Bone marrow (tissue), 2 donors: ENCODE measurements at places on chromosomes 2 and 18.

DNA sequence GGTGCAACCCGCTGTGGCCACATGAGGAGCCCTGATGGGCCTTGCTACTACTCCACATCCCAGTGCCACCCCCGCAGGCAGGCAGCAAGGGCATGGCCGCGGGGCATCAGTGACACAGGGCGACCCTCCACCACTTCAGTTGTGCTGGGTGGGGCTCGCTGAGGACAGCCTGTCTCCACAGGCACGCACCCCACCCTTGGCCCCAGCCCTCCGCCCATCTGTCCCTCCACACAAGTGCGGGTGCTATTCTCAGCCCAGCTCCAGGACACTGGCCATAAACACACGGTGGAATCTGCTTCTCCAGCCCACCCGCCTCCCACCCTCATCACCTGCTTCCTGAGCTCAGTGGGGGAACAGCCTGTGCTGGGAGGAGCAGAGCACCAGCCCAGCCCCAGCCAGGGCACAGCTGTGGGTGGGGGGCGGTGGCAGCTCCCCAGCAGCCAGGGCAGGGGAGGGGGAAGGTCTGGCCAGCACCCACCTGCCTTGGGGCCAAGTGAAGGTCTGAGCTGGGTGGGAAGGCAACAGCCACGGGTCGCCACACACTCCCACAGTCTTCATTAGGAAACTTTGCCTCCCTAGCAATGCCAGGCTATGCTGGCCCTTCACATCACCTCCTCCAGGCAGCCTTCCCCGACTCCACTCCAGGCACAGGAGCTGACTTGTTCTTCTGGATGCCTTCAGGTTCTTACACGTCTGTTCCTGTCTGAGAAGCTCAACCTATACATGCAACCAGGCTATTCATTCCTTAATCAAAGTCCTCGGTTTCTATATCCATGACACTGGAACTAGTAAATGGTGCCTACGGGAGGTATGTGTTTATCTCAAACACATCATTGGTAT lies 16.5 kb downstream of the BIN1 start:
- DNase-seq = no peak

- no peak for DNase-seq
Measured at GRCh38 chr2:190062601-190063000, at the start of gene MSTN. TSS of gene MSTN (minus strand) at chr2:190062729. CDS start at chr2:190062596, 133 bp downstream.

DNA sequence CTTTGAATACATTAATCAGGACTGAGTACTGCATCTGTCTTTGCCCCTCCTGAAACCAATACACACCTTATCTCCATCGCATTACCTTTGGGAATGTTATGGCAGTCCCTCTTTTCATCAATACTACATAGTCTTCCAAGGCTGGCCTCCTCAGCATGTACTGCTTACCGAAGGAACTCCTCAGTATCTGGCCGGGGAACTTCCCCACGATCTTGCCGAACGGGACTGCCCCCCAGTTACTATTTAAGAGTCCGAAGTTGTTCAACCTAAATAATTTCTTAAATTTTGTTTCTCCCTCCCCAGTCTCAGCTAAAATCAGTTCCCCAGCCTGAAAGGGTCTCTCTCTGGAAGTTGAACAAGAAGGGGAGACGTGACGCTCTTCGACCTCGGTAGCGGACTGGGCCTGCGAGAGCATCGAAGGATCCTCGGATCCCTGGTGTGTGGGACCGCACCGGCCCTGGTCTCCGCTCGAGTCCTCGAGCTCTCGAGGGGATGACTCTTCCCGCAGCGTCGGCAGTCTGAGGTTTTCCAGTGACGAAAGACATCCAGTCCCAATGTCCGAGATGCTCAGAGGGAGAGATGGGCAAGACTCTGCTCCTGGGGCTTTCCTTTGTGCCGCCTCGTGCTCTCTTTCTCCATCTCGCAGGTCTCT lies 489 bp downstream of the TRMT61B start:
- DNase-seq = no peak

- DNase-seq = no peak
Measured at GRCh38 chr2:138724327-138724726, 55.9 kb downstream of the NXPH2 start.

DNA sequence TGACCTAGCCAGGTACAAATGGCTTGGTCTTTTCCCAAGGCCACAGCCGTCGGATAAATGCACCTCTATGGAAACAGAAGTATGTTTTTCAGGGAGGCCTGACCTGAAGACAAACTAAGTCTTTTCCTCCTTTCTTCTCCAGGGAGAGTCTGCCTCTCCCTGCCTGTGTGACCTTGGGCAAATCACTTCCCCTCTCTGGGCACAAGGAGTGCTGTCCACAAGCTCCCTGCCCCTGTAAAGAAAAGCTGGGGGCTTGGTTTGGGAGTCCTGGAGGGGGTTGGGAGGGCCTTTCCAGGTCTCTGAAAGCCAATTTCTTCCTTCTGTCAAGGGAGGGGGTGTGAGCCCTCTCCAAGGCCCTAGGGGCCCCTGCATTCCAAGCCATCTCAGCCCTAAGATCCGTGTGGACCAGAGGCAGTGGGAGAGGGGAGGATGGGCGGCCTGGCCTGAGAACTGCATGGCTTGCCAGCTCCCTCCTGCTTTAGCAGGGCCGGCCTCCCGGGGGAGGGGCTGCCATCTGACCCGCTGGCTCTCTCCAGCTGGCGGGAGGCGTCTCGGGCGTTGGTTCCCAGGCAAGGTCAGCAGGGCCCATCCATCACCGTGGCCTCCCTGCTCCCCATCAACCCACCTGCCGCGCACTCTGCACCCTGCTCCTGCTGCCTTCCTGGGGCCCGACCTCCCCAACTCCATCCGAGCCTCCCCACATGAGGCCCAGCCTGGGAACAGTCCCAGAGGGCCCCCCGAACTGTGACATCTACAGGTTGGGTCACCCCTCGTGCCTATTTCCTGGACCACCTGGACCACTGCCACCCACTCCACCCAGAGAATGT lies 61.4 kb downstream of the SMAD7 start:
- no peak for DNase-seq

- DNase-seq = no peak
Measured at GRCh38 chr2:48448274-48449061, 81.5 kb upstream of the STON1 start.

- DNase-seq = no peak
Measured at GRCh38 chr2:99640635-99641151, 150.9 kb upstream of the REV1 start.

- DNase-seq = no peak
Measured at GRCh38 chr2:135154962-135155361, 102.9 kb downstream of the RAB3GAP1 start.

DNA sequence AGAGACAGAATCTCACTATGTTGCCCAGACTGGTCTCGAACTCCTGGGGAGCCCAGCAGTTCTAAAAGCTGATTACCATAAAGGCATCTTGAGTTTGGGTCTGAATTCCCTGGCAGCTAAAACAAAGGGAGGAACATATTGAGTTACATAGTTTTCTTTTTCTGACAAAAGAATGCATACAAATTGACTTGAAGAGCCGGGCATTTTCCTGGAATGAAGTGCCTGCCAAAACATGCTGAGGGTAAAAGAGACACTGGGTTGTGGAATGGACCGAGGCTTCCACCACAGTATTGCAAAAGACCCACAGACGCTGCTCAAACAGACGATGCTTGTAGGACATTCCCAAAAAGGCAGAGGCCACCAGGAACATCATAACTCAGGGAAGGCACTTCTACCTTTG lies 35.1 kb upstream of the ROCK2 start:
- no peak for DNase-seq

- DNase-seq = no peak
Measured at GRCh38 chr18:4758980-4759379, 303.9 kb upstream of the DLGAP1 start.

- no peak for DNase-seq
Measured at GRCh38 chr2:129439406-129440302, 539.8 kb upstream of the RAB6C start.

GRCh38 chr2:239553376-239554000 lies 152.7 kb upstream of the HDAC4 start:
- no peak for DNase-seq

GRCh38 chr2:196372811-196373664 lies 201.7 kb upstream of the STK17B start:
- DNase-seq = no peak

GRCh38 chr2:60549238-60549927 lies 4.1 kb downstream of the BCL11A start:
- DNase-seq = no peak

GRCh38 chr18:13836559-13836958 lies 12.6 kb downstream of the MC5R start:
- no peak for DNase-seq

DNA sequence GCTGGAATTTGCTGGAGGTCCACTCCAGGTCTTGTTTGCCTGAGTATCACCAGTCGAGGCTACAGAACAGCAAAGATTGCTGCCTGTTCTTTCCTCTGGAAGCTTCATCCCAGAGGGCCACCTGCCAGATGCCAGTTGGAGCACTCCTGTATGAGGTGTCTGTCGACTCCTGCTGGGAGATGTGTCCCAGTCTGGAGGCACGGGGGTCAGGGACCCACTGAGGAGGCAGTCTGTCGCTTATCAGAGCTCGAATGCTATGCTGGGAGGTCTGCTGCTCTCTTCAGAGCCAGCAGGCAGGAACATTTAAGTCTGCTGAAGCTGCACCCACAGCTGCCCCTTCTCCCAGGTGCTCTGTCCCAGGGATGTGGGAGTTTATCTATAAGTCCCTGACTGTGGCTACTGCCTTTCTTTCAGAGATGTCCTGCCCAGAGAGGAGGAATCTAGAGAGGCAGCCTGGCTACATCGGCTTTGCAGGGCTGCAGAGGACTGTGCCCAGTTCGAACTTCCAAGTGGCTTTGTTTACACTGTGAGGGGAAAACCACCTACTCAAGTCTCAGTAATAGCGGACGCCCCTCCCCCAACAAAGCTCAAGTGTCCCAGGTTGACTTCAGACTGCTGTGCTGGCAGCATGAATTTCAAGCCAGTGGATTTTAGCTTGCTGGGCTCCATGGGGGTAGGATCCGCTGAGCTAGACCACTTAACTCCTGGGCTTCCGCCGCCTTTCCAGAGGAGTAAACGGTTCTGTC lies 301.1 kb downstream of the ERBB4 start:
- no peak for DNase-seq

DNA sequence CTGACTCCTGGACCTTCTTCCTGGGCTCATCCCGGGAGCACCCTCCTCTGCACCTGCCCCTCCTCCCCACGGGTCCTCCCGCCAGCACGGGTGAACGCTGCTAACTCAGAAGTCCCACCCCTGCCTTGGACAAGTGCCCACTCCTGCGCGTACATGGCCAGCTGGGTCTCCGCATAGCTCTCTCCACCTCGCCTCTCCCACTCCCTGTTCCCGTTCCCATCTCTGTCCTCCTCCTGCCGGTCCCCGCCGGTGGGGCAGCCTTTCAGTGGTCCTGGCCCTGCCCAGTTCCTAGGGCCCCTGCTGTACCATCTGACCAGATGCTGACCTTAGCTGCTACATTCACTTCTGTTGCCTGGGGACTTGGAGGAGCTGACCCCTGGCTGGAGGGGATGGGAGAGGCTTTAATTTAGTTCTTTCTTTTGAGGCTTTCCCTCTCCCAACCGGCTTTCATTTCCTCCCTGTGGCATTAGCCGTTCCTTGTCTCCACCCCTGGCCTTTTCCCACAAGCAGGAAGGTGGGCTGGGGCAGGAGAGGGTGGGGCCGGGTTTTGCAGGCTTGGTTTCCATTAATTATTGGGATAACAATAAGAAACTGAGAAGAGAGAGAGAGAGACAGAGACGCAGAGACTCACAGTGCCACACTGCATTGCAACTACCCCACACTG lies 136.1 kb downstream of the SH3BP4 start:
- DNase-seq = no peak

DNA sequence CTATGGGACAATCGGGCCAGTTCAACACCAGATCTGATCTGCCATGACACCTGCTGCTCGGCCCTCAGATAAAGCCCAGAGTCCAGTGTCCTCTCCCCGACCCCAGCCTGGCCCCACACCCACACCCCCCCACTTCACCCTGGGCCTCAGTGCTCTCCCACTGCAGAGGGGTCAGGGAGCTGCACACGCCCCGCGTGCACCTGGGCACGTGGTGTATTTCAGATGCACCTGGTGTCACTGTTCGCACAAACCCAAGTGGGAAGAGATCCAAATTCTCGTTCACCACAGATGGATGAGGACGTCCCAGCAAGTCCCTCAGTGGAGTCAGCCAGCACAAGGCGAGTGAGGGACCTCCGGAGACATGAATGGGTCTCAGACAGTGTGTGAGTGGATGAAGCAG lies 161.3 kb downstream of the RTP5 start:
- DNase-seq = no peak

- DNase-seq = peak; percentile 52
Measured at GRCh38 chr2:30231996-30232800, 864 bp downstream of the LBH start.

GRCh38 chr18:2654169-2654927 lies 1.2 kb upstream of the SMCHD1 start:
- no peak for DNase-seq

DNA sequence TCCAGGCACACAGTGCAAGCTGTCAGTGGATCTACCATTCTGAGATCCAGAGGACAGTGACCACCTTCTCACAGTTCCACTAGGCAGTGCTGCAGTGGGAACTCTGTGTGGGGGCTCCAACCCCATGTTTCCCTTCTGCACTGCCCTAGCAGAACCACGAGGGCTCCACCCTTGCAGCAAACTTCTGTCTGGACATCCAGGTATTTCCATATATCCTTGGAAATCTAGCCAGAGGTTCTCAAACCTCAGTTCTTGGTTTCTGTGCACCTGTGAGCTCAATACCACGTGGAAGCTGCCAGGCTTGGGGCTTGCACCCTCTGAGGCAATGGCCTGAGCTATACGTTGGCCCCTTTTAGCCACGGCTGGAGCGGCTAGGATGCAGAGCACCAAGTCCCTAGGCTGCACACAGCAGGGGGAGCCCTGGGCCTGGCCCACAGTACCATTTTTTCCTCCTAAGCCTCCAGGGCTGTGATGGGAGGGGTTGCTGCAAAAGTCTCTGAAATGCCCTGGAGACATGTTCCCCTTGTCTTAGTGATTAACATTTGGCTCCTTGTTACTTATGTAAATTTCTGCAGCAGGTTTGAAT lies 77.5 kb downstream of the MAP4K3 start:
- no peak for DNase-seq

- DNase-seq = peak; percentile 48
Measured at GRCh38 chr2:144456680-144457079, 63.2 kb downstream of the ZEB2 start.
